Hepatocyte (in vitro differentiated cells): ENCODE measurements at places on chromosomes 5 and 9.

- DNase-seq = no peak
These were observed 4.1 kb downstream of the FIBCD1 start for GRCh38 chr9:130934702-130935647.

DNA sequence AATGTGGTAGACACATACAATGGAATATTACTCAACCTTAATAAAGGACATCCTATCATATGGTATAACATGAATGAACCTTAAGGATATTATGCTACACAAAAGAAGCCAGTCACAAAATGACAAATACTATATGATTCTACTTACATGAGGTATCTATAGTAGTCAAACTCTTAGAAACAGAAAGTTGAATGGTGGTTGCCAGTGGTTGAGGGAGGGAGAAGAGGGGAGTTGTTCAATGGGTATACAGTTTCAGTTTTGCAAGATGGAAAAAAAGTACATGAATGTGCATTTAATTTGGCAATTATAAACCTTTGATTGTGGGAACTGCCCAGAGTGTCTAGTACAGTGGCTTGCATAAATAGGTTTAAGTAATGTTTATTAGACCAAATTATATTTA lies 473.3 kb upstream of the ZNF608 start:
- DNase-seq = no peak

DNA sequence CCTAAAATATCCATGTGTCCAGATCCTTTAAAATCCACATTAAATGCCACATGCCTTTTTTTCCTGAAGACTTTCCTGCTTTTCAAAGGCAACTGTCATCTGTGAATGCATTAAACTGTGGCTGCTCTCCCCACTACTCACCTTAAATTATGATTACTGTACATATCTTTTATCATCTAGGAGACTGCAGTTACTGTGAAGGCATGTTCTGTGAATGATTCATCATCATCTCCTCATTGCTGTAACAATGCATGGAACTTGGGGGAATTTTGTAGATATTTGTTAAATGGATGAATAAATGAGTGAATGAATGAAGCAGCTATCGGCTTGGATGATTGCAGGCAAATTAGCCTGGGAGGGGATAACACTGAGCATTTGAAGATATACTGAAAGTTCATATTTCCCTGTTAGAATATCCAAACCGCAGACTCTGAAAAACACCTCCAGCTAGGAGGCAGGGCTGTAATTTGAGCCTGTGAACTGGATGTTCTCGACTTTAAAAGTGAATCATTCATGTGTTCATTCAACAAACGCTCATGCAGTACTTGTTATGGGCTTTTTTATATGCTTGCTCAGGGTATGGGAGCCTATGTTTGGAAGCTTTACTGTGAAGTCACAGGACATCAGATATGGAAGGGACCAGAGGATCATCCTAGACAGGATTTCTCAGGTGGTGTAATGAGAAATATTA lies 519.2 kb downstream of the KIF4B start:
- DNase-seq = no peak

- no peak for DNase-seq
These were observed 476.8 kb upstream of the SMARCA2 start for GRCh38 chr9:1538301-1538700.

DNA sequence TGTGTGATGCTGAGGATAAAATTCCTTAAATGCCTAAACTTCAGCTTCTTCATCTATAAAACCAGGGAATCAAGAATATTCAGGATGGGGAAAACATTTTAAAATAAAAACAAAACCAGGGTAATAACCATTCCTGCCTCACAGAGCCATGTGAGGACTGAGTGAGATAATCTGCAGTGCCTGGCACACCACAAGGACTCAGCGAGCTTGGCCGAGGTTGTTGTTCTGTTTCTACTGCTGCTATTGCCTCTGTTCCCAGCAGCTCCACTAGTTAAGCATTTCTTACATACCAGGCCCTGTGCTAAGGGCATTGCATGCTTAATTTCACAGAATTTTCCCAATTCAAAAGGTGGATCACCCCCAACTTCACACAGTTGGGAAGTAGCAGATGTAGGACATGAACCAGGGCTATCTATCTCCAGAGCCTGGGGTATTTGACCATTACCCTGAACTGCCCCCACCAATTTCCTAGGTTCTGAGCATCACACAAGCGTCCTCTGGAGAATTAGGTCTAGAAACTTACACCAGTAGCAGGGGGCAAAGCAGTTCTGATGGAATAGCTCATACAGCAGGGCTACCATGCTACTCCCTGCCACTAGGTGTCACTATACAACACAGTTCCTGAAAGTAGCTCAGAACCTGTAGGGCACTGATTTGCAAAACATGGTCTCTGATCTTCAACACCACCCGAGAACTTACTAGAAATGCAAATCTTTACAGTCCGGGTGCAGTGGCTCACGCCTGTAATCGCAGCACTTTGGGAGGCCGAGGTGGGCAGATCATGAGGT lies 74.3 kb downstream of the LRSAM1 start:
- DNase-seq = no peak

DNA sequence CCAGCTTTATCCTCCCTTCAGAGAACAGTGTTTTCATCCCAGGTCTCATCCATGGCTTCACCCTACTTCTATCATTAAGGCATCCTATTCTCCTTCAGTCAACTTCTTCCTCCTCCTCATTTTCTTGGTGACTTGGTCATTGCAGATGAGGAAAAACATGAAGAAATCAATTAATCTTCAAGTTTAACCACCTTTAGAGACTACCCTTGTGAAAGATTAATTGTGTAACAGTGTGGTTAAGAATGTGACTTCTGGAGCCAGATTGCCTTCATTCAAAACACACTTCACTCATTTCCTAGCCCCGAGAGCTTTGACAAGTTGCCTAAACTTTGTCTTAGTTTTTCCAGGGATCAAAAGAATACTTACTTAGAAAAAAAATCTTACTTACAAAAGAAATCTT lies 110.0 kb downstream of the STK32A start:
- DNase-seq = no peak

DNA sequence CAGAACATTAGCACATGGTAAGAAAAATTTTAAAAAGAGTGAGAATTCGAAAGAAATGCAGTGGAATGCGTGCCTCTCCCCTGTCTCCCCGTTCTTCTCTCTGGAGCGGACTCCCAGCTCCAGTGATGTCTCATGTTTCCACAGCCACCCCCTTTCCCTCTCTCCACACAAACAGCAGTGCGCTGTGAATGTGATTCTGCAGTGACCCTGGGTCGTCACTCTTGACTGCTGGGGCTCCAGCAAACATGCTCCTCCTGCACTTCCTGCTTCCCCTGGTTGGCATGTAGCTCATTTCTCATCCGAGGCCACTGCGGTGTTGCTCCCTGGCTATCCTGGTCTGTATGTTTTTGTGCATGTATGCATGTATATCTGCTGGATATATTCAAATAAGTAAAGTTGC lies 13.3 kb downstream of the PHF2 start:
- DNase-seq = peak; percentile 37

- no peak for DNase-seq
These were observed 34.4 kb upstream of the GNE start for GRCh38 chr9:36292641-36293040.
